CD4-positive, alpha-beta T cell treated with Interleukin-17A for 1 hour (primary cell): ENCODE measurements at places on chromosomes 6 and 20.

- DNase-seq, result no peak
These were observed 25.3 kb downstream of the CEBPB start for GRCh38 chr20:50215926-50216325.

DNA sequence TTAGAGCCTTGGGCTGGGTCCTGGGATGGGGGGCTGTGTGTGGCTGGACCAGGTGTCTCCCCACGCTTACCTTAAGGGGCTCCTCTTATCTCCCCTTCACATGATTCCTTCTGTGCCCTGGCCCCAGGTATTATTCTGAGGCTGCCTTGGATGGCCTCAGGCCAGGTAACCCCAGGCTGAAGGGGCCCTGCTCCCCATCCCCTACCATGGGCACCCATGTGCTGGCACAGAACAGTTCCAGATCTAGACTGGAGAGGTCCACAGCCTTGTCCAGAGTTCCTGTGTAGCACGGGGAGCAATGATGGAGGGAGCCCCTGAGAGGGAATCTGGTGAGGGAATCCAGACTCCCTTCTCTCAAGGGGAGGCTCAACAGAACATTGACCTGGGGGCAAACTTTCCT is 32.1 kb downstream of the MOCS1 start:
- DNase-seq, result no peak

DNA sequence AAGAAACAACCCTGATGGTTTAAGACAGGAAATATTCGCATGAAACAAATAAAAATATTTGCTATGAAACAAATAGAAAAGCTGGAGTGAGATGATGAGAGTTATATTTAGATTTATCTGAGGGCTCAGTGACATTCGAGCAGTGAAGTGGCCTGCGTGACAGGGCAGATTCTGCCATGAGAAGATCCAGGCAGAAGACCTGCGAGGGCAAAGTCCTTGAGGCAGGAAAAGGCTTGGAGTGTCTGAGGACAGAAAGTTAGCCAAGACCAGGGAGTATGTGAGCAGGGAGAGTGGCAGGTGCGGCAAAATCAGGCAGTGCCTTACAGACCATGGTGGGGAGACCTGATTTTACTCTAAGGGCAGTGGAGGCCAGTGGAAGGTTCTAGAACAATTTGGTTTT is 66.9 kb upstream of the RIN2 start:
- no peak for DNase-seq

DNA sequence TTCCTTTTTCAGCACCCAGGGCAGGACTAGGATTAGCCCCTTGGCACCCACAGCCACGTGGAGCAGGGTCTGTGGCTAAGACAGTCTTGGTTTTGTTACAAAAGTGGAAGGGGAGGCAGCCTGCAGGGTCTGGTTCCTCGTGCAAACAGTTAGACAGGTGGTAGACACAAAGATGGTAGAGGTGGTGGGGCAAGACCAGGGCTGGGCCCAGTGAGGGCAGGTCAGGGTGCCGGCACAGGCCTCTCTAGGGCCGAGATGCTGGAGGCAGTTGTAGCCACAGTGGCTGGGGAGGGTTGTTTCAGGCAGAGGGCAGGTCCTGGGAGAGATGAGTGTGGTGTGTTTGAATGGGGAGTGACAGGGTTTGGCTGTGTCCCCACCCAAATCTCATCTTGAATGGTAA is 161.6 kb downstream of the SMOC2 start:
- DNase-seq, result no peak
